Chondrocyte (in vitro differentiated cells): ENCODE measurements at places on chromosomes 3 and 15. TPM values are rescaled to one million over a fixed set of nuclear protein-coding genes. Genes with fewer than 3 reads are reported as not detected.

Gene CFAP100
- total RNA-seq: not detected in 3 replicates

Gene FRMD5
- 0.31 to 1.6 TPM (median 1.5 TPM) in 3 replicates for total RNA-seq

Gene THSD4
- total RNA-seq: 3.4 to 3.5 TPM (median 3.4 TPM) in 3 replicates

Gene STRIT1
- not detected in 3 replicates for total RNA-seq

Gene PPP1R14D
- not detected in 3 replicates for total RNA-seq

Gene TMEM212
- total RNA-seq: not detected in 3 replicates

Gene TM4SF4
- total RNA-seq: not detected in 3 replicates

- no peak overlapping the region for H3K27ac ChIP-seq
- H3K36me3 ChIP-seq: no peaks in the 10 kb centered on the region
- DNase-seq: no peak
- H3K4me1 ChIP-seq: peaks cover 6% of the 10 kb centered on the region
- H3K4me3 ChIP-seq: no peak overlapping the region
Observed at GRCh38 chr3:45333549-45333948, 54.8 kb upstream of the LARS2 start.

GRCh38 chr3:67624078-67624477 lies 30.3 kb downstream of the SUCLG2 start:
- H3K4me1 ChIP-seq: peaks cover 14% of the 10 kb centered on the region
- no peak for DNase-seq
- H3K27ac ChIP-seq: no peak overlapping the region
- H3K36me3 ChIP-seq: peaks cover 5% of the 10 kb centered on the region

DNA sequence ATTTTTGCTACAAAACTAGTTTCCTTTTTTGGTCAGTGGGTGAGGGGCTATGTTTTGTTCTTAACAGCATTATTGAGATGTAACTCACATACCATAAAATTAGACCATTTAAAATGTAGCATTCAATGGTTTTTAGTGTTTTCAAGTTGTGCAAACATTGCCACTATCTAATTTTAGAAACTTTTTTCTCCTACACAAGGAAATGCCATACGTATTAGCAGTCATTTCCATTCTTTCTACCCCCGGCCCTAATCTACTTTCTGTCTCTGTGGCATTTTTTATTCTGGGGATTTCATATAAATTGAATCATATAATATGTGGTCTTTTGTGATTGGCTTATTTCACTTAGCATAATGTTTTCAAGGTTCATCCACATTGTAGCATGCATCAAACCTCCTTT lies 55.0 kb upstream of the TIPARP start:
- H3K4me1 ChIP-seq: peaks cover 60% of the 10 kb centered on the region
- H3K36me3 ChIP-seq: no peaks in the 10 kb centered on the region
- DNase-seq: no peak
- peak overlapping the region; percentile 2 for H3K4me3 ChIP-seq
- H3K27ac ChIP-seq: peak overlapping the region; percentile 86
- no peaks in the 10 kb centered on the region for H3K27me3 ChIP-seq

GRCh38 chr3:73098873-73099272 lies 37.4 kb downstream of the EBLN2 start:
- H3K4me1 ChIP-seq: peaks cover 12% of the 10 kb centered on the region
- DNase-seq: no peak
- no peak overlapping the region for H3K4me3 ChIP-seq
- H3K36me3 ChIP-seq: no peaks in the 10 kb centered on the region
- peaks cover 3% of the 10 kb centered on the region for H3K27me3 ChIP-seq

GRCh38 chr3:12898290-12898964 lies 57.1 kb upstream of the RPL32 start:
- peaks cover 17% of the 10 kb centered on the region for H3K36me3 ChIP-seq
- DNase-seq: peak; percentile 61
- peaks cover 3% of the 10 kb centered on the region for H3K4me1 ChIP-seq
- no peak overlapping the region for H3K4me3 ChIP-seq
- no peaks in the 10 kb centered on the region for H3K27me3 ChIP-seq
- H3K27ac ChIP-seq: no peak overlapping the region

DNA sequence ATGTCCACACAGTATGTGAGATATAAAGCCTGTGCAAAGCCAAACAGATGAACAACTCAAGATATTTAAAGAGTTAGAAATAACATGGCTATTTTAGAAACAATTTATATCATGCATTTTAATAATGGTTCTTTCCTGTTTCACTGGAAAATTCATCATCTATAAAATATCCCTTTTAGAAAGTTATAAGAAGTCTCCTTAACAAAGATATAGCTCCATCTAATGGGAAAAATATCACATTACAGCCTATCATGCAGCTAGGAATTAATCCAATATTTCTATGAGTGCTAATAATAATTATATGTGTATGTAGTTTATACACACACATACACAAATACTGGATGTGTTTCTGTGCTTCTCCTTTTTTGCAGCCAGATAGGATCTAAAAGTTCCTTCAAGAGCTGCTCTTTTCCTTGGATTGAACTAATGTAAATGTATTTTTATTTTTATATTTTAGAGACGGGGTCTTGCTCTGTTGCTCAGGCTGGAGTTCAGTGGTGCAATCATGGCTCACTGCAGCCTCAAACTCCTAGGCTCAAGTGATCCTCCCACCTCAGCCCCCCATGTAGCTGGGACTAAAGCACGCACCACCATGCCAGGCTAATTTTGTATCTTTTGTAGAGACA lies 21.6 kb downstream of the RPL22L1 start:
- no peak overlapping the region for H3K27ac ChIP-seq
- H3K27me3 ChIP-seq: no peaks in the 10 kb centered on the region
- no peak for DNase-seq
- H3K36me3 ChIP-seq: no peaks in the 10 kb centered on the region
- no peaks in the 10 kb centered on the region for H3K4me1 ChIP-seq
- no peak overlapping the region for H3K4me3 ChIP-seq

GRCh38 chr15:100508641-100509300 lies 20.0 kb downstream of the CERS3 start:
- H3K4me3 ChIP-seq: no peak overlapping the region
- no peaks in the 10 kb centered on the region for H3K36me3 ChIP-seq
- DNase-seq: no peak
- peaks cover 9% of the 10 kb centered on the region for H3K27me3 ChIP-seq
- no peak overlapping the region for H3K27ac ChIP-seq

DNA sequence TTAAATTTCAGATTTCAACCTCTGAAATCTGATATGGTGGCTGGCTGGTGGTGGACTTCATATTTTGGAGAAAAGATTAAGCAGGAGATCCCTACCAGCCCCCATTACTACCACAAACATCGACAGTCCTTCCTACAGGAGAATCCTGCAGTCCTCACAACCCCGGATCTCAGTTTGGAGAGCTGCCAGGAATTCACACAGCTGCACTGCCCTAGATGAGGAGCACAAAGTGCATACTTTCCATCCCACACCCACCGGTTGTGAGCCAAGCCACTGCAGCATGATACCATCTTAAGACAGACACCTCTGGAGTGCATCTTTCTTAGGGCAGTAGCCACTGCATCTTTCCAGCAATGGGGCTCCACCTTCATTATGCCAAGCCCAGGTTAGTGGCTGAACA lies 185.5 kb upstream of the GPR149 start:
- H3K4me3 ChIP-seq: no peak overlapping the region
- H3K27ac ChIP-seq: no peak overlapping the region
- no peaks in the 10 kb centered on the region for H3K4me1 ChIP-seq
- DNase-seq: no peak

GRCh38 chr3:115667738-115668065 lies 44.4 kb downstream of the GAP43 start:
- H3K4me3 ChIP-seq: no peak overlapping the region
- peak overlapping the region; percentile 83 for H3K27ac ChIP-seq
- peaks cover 51% of the 10 kb centered on the region for H3K4me1 ChIP-seq
- no peaks in the 10 kb centered on the region for H3K27me3 ChIP-seq
- DNase-seq: no peak

DNA sequence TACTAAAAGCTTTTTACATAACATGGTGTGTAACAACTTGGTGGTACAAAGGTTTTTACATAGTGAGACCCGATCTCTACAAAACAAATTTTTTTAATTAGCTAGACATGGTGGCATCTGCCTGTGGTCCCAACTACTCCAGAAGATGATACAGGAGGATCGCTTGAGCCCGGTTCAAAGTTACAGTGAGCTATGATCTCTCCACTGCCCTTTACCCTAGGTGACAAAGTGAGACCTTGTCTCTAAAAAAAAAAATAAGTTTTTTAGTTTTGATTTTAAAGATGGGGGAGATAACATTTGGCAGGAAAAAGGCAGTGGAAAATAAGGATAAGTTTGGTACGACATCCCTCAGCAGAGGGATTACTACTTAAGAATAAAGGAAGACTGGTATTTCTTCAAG lies 5.9 kb downstream of the FAM162A start:
- no peaks in the 10 kb centered on the region for H3K27me3 ChIP-seq
- DNase-seq: no peak
- peaks cover 2% of the 10 kb centered on the region for H3K36me3 ChIP-seq
- H3K4me3 ChIP-seq: no peak overlapping the region
- no peak overlapping the region for H3K27ac ChIP-seq

DNA sequence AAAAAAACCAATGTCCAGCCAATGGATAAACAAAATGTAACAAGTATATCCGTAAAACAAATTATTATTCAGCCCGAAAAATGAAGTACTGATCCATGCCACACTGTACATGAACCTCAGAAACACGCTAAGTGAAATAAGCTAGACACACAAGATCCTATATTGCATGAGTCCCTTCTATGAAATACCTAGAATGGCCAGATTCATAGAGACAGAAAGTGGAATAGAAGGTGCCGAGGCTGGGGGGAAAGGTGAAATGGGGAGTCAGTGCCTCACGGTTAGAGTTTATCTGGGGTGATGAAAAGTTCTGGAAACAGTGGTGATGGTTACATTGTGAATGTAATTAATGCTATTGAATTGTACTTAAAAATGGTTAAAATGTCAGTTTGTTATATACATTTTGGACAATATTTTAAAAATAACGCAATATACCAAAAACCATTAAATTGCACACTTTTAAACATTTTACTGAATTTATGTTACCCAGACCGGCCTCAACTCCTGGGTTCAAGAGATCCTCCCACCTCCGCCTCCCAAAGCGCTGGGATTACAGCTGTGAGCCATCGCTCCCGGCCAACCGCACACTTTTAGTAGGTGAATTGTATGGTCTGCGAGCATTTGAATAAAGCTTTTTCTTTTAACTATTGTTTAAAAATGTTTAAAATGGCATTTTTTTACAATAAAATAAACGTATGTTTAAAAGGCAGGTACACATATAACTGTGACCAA lies 2.1 kb downstream of the RNF168 start:
- no peaks in the 10 kb centered on the region for H3K27me3 ChIP-seq
- H3K4me3 ChIP-seq: peak overlapping the region; percentile 99
- H3K4me1 ChIP-seq: peaks cover 31% of the 10 kb centered on the region
- DNase-seq: no peak
- no peaks in the 10 kb centered on the region for H3K36me3 ChIP-seq

DNA sequence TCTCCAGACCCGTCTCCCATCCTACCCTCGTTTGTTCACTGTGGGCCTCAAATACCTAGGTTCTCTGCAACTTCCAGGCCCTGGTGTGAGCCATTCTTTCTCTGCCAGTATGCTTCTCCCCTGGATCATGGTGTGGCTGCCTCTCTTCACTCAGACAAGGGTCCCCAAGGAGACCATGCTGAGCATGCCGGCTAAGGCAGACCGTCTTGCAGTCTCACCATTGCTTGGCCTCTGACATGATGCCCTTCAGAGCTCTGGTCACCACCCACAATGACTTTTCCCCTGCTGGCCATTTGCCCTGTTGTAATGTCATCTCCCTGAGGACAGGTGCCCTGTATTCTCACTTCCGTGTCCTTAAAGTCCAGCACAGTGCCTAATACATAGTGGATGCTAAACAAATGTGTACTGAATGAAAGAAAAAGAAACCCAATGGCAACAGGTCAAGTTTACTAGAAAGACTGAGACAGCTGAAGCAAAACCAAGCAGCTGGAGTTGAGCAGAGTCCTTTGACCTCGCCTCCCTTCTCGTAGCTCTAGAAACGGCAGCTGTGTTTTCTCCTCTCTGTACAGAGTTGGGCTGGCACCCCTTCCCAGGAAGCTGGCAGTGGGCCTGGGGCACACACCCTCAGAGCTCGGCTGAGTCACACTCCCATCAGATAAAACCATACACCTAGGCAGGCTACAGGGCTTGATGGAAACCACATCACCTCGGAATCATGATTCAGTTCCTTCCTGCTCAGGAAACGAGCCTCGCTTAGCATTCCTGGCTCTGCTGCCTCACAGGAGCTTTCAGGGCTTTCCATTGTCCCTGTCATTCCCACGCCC lies 8.6 kb downstream of the TLR9 start:
- DNase-seq: no peak
- no peak overlapping the region for H3K4me3 ChIP-seq
- H3K36me3 ChIP-seq: peaks cover 26% of the 10 kb centered on the region
- H3K27me3 ChIP-seq: no peaks in the 10 kb centered on the region

DNA sequence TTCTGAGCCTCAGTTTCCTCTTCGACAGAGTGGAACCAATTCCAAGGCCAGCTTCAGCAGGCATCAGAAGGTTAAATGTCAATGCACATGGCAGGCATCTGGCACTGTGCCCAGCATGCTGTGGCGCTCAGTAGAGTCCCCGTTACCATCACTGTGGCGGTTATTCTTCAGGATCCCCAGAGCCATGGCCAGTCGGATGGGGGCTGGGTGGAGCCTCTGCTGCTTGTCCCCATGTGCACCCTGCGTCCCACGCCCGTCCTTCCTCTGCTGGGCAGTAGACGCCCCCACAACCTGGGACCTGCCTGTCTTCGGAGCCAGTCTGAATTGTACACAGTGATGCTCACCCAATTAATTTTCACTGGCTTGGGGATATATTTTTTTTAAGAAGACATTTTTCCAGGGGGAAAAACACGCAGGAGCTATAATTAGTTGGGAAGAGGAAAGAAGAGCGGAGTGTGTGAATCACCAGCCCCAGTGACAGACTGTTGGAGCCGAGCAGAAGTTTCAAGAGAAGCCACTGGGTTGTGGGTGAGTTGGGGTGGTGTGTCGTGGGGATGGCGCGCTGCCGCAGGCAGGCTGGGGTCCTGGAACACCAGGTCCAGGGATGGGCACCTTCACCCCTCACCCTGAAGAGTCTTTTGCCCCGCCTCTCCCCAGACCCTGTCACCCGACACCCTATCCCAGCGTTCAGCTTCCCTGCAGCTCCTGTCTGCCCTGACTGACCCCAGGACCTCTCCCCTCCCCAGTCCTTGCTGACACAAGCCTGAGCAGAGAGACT lies 26.8 kb upstream of the RPL29 start:
- no peaks in the 10 kb centered on the region for H3K36me3 ChIP-seq
- no peak for DNase-seq
- H3K4me3 ChIP-seq: peak overlapping the region; percentile 51
- peak overlapping the region; percentile 88 for H3K27ac ChIP-seq

- DNase-seq: no peak
- no peak overlapping the region for H3K4me3 ChIP-seq
- peaks cover 28% of the 10 kb centered on the region for H3K4me1 ChIP-seq
- H3K36me3 ChIP-seq: no peaks in the 10 kb centered on the region
- no peaks in the 10 kb centered on the region for H3K27me3 ChIP-seq
Observed at GRCh38 chr3:58532794-58533220, 4.2 kb downstream of the ACOX2 start.

GRCh38 chr3:109819734-109820133 lies 482.4 kb upstream of the DPPA4 start:
- H3K36me3 ChIP-seq: no peaks in the 10 kb centered on the region
- DNase-seq: no peak
- no peak overlapping the region for H3K4me3 ChIP-seq
- H3K27ac ChIP-seq: no peak overlapping the region
- no peaks in the 10 kb centered on the region for H3K4me1 ChIP-seq
- no peaks in the 10 kb centered on the region for H3K27me3 ChIP-seq

GRCh38 chr3:124401843-124402242 lies 328.4 kb upstream of the UMPS start:
- no peak overlapping the region for H3K4me3 ChIP-seq
- no peaks in the 10 kb centered on the region for H3K27me3 ChIP-seq
- H3K27ac ChIP-seq: peak overlapping the region; percentile 38
- H3K4me1 ChIP-seq: peaks cover 32% of the 10 kb centered on the region

GRCh38 chr3:37800022-37800551 lies 61.6 kb upstream of the CTDSPL start:
- no peaks in the 10 kb centered on the region for H3K4me1 ChIP-seq
- no peak for DNase-seq
